Gastroesophageal sphincter (tissue), 4 donors: ENCODE measurements at places on chromosomes 2 and 18. TPM values are rescaled to one million over a fixed set of nuclear protein-coding genes. Genes with fewer than 3 reads are reported as not detected.

DNA sequence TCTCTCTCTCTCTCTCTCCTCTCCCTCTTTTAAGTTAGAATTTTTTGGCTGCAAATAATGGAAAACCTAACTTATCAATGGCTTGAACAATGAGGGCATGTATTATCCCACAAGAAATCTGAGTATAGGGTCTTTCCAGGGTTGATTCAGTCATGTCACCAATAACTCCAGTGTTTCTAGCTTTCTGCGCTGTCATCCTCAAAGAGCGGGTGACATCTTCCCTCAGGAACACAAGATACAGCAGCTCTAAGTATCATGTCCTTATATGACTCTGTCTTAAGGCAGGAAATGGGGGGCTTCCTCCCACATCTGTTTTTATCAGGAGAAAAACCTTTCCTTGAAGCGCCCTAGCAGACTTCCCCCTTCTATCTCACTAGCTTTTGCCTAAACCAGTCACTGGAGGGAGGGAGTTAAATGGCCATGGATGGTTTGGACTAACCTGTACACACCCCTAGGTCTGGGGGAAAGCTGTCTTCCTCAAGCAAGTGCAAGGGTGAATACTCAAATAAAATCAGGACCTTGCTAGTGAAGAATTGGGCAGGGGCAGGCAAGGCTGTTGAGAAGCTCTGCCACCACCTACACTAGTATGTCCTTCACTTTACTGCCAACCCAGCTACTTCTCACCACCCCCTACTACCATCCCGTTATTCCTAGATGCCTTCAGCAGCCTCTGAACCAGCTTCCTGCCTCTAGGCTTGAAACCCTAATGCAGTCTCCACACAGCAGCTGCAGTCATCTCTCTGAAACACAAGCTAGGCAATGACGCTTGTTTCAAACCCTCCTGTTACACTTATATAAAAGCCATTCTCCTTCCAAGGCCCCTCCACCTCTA is 7.5 kb upstream of the TUBA4A start:
- no peak for ATAC-seq

GRCh38 chr18:45774065-45774521 is 50.1 kb downstream of the SLC14A1 start:
- ATAC-seq = no peak

The HOXD9 gene
- 0.47 TPM for total RNA-seq

- ATAC-seq = no peak
Measured at GRCh38 chr2:64015391-64015790, 3.8 kb downstream of the VPS54 start.

- no peak for ATAC-seq
Measured at GRCh38 chr18:10077986-10078385, 164.2 kb downstream of the VAPA start.

The MALL gene
- total RNA-seq = 2.5 TPM

DNA sequence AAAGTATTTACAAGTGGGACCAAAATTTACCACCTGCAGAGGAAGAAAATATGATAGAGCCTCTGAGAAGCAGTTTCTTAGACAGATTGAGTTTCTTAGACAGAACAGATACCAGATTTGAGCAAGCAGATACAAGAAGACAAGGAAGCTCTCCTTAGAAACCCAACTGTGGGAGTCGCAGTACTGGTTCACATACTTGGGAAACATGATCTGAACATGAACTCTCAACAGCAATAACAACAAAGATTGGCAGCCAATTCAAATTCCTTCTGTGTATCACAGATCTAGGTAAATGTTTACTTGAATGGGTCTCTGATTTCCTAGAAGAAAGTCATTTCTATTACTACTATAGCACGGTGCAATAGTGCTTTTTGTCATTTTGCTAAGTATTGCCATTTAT is 82.1 kb downstream of the OLA1 start:
- ATAC-seq = no peak

- ATAC-seq = no peak
Measured at GRCh38 chr2:168787098-168787781, 15.2 kb upstream of the NOSTRIN start.

DNA sequence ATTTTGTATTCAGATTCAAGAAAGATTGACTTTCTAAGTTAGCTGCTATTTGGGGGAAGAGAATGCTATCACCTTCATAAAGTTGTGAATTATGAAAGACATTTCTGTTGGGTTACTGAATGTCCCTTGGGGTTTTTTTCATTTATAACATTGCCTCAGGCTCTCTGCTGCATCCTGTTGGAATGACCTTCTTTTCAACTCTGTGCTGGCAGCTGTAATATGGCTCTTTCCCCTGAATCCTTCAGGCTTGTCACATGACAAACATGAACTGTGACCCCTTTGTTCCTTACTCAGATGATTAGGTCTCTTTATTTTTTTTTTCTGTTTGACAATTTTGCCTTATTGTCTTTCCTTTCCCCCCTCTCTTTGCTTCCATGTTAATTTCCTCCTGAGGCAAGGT is 159.8 kb downstream of the TAF4B start:
- ATAC-seq = peak; percentile 60

GRCh38 chr18:76620321-76621170 is 125.5 kb upstream of the ZNF516 start:
- peak; percentile 77 for ATAC-seq

The ASPRV1 gene
- 1.0 TPM for total RNA-seq

- no peak for ATAC-seq
Measured at GRCh38 chr2:169082995-169083394, 13.6 kb downstream of the DHRS9 start.

The NOSTRIN gene
- 12.5 TPM for total RNA-seq

The TM4SF20 gene
- total RNA-seq = not detected

The SOX11 gene
- 0.73 TPM for total RNA-seq

DNA sequence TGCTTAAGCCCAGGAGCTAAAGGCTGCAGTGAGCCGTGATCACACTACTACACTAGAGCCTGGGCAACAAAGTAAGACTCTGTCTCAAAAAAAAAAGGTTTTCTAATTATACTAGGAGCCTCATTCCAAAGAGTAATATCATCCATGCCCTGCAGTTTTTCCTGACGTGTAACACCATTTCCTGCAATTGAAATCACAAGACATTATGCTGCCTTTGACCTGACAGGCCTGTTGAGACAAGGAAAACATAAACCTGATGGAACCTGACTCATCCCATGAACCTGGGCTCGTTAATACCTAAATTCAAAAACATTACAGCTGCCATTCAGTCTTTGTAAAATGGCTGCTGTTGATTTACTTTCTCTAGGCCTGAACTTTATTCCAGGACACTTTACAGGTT is 58.7 kb upstream of the PEX13 start:
- no peak for ATAC-seq

GRCh38 chr18:12393510-12393909 is 14.2 kb upstream of the PRELID3A start:
- no peak for ATAC-seq

GRCh38 chr2:189581354-189582139 is 961 bp upstream of the SLC40A1 start:
- peak; percentile 16 for ATAC-seq
